Left renal pelvis (tissue), 4 donors: ENCODE measurements at places on chromosomes 4 and X.

DNA sequence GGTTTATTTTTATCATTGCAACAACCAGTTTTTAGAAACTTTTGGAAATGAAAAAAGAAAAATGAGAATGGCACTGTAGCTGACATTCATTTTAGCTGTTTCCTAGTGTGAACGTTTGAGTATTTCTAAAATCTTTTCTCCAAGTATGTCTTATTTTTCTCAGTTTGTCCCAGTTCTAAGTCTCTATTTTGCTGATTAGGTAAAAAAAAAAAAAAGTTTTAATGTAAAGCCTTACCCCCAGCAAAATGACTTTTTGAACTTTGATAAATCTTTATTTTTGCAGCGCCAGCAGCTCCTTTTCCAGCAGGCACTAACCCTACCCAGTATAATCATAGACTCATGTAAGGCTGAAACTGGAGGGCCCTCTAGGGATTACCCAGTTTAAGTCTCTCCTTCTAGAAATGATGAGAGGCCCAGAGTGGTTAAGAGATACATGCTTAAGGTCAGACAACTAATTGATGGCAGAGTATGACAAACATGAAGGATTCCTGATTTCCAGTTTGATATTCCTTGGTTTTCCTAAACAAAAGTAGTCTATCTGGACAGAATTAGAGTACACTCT lies 84.3 kb upstream of the SLC4A4 start:
- DNase-seq = no peak

- no peak for DNase-seq
Measured at GRCh38 chrX:152177497-152178269, 39.3 kb upstream of the MAGEA10 start.

GRCh38 chr4:93368968-93369367 lies 459.6 kb upstream of the ATOH1 start:
- no peak for DNase-seq

DNA sequence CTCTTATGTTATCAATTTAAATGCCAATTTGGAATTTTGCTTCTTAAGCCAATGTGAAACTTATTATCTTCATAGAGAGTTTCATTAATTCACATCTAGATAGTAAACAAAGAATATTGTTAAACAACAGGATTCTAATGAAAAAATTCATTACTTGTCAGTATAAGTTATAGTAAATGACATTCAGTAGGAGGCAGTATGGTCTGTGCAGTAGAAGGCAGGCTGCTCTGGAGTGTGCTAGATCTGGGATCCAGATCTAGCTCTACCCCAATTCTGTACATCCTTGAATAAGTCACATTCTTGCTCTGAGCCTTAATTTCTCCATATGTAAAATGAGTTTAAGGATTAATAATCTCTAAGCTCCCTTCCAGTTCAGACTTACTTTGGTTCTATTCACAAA lies 202.7 kb upstream of the POU3F4 start:
- no peak for DNase-seq

DNA sequence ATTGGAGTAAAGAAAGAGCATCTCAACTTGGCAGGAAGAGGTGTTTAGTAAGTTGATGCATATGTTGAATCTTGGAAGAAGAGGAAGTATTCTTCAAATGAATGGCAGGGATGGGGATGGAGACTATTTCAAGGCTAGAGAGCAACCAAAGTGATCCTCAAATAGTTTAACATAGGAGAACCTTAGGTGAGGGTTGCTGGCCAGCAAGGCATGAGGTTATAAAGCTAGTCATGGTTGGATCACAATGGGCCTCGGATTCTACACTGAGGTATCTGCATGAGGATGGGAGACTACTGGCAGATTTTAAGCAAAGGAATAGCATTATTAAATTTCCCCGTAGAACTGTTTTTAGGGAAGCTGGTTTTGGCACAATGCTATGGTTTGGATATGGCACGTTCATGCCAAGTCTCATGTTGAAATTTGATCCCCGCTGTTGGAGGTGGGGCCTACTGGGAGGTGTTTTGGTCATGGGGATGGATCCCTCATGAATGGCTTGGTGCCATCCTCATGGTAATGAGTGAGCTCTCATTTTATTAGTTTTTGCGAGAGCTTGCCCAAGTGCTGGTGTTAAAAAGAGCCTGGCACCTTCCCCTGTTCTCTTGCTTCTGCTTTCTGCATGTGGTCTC lies 41.9 kb upstream of the ETNPPL start:
- no peak for DNase-seq

GRCh38 chr4:126431049-126431448 lies 1116.3 kb downstream of the FAT4 start:
- DNase-seq = no peak

- DNase-seq = no peak
Measured at GRCh38 chr4:163485589-163485988, 8.9 kb upstream of the TMA16 start.

- DNase-seq = no peak
Measured at GRCh38 chr4:63619771-63620170, 789.5 kb downstream of the TECRL start.

GRCh38 chr4:12724510-12724909 lies 759.6 kb downstream of the RAB28 start:
- no peak for DNase-seq
